Fibroblast of villous mesenchyme (primary cell): ENCODE measurements at places on chromosomes 16 and 17. TPM values are rescaled to one million over a fixed set of nuclear protein-coding genes. Genes with fewer than 3 reads are reported as not detected.

- DNase-seq, result peak; percentile 3
Observed at GRCh38 chr16:12613131-12613991, 190.3 kb downstream of the CPPED1 start.

GRCh38 chr17:76266244-76266938 lies 1.2 kb downstream of the UBALD2 start:
- peak; percentile 39 for DNase-seq

DNA sequence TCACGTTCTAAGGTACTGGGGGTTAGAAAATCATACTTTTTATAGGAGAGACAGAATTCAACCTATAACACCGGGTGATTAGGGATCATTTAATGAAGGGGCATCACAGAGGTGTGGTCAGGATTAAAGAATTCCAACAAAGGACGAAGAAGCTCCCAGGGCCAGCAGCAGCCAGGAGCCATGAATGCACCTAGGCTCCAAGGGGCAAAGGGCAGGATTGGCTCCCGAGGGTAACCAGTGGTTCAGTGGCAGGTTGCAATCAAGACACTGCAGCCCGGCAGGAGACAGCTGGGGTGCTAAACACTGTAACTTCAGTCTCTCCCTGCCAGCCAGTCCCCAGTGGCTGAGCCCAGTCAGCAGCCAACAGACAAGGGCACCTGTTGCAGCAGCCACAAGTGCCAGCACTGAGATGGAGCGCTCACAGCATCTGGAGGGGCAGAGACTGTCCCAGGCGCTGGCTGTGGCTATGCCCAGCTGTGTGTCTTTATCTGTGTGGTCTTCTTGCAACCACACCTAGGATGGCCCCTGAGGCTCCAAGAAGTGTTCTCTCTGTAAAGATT lies 23.9 kb downstream of the DHRS7C start:
- no peak for DNase-seq

DNA sequence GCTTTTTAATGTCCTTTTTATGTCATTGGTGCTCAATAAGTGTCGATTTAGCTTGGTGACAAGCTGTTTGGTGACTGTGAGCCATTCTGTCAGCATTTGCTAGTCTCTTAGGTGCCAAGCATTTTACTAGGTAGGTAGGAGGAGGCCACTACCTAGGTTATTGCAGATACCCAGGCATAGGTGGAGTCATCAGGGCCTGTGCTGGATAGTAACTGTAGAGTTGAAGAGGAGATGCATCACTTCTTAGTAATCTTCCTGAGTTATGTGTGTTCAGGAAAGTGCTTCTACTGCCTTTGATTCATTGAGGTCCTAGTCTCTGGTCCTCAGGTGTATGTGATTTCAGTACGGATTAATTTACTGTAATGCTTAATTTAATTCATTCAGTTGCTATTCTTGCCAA lies 17.7 kb downstream of the USP10 start:
- no peak for DNase-seq

The OSBPL7 gene
- 6.9 and 13.5 TPM in 2 replicates for total RNA-seq
